ENCODE measurements at places on chromosomes 2 and 18.

DNA sequence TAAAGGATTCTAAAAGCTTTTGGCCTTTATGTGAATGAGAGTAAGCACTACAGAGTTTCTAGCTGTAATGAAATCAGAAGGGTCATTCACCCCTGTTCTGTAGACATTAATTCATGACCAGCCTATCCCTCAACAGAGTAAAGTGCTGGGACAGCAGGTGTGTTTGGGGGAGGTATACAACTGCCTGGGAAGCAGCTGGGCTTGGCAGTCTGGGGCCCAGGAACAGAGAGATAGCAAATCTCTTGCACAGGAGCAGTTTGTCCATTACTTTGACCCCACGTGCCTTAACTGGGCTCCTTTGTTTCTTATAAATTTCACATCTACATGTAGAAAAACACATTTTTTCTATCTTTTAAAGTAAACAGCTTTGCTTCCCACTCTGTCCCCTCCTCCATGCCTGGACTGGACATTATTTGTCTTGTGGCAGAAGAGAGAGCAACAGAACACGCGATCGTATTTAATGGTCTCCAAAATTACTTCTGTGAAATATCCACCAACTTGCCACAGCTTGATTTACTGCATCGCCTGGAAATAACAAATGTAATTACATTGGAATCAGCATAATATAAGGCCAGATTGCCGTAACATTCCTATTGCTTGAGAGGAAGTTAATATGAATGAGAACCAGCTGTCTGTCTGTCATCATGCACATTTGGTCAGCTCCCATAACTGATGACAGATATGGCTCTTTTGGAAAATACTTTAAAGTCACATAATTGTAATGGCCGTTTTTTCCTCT is 263.8 kb downstream of the RBM43 start:
- DNase-seq, result no peak

GRCh38 chr2:12284037-12284436 is 432.7 kb upstream of the TRIB2 start:
- DNase-seq, result no peak

- DNase-seq, result no peak
These were observed 135.6 kb upstream of the TPO start for GRCh38 chr2:1277634-1278033.

DNA sequence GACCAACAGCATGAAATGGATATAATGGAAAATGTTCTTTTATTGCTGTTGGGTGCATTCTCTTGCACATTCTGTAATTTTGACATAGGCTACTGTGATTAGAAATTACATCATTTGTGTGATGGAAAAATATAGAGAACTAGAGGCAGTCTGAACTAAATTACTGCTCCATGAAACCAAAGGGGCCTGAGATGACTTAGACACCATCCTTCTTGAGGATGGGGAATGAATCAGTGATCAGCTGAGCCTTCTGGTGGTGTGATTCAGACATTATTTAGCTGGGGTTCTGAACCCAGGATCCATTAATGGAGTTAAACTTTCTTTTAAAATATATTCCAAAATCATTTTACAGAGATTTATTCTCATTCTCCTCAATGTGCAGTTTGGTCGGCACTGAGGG is 135.8 kb downstream of the LDLRAD4 start:
- DNase-seq, result no peak

GRCh38 chr2:169118060-169118459 is 48.7 kb downstream of the DHRS9 start:
- DNase-seq, result no peak

All from NCI-H2107 (cell line).